AG09309 (cell line): ENCODE measurements at places on chromosomes 2 and 18.
A peak's percentile ranks its signal among the peaks of the same experiment; 100 is the strongest.

GRCh38 chr2:221134718-221135117 is 437.4 kb downstream of the EPHA4 start:
- DNase-seq: no peak

DNA sequence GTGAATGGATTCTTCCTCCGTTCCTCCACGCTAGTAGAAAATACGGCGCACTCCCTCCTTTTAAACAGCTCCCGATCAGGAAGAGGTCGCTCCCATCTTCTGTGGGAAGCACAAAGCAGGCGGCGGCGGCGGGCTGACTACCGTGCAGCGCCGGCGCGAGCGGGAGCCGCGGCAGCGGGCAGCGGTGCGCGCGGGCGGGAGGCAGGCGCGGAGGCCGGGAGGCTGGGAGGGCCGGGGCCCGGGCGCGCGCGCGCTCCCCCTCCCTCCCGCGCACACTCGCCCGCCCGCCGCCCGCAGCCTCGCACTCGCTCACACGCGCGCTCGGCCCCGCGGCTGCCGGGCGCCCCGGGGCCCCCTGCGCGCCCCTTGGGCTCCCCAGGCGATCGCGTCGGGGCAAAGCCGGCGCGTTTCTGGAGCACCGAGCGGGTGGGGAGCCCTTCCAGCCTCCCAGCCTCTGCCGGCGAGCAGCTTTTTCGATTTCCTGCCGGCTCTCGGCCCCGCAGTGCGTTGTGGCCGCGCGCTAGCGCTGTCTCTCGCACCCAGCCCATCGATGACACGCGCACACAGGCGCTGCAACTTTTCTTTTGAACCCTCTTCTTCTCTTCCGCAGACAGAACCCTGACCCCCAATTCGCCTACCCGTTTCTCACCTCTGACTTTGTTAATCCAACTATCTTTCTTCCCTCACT is at the start of gene SLC8A1:
Gene SLC8A1 (minus strand): TSS at position 173 of the 688 bp plus-strand sequence.
- no peak for DNase-seq

DNA sequence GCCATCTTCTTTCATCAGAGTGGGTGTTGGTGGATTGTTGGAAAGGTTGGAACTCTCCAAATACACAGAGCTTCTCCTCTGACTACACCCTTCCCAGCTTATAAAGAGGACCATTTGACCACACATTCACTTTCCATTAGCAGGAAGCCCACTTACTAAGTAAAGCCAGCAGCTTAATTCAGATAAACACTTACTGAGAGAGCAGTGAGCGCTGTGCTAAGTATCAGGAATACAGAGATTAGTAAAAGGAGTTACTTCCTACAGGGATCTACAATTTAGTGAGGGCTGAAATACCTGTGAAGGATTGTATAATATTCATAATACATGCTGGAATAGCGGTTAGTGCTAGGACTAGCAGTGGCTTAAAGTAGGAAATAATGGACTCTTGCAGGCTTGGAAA is 343.0 kb downstream of the NYAP2 start:
- no peak for DNase-seq

DNA sequence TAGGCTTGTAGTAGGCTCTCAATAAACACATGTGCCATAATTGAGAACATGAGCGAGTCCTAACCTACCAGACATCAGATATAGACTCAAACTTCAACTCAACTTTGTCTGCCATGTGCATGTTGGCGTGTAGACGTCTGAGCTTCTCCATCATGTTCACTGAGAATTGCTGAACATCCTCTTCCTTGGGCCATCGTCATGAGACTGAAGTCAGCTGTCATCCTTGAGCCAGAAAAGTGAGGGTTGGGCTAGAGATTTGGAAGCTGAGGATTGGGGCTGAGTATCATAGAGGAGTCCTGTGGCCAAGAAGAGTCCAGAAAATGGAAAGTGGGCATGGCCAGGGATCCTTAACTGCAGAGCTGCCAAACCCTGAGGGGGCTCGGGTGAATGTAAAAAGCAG is 7.8 kb upstream of the EFR3B start:
- DNase-seq: no peak

GRCh38 chr18:79552140-79552631 is 127.4 kb upstream of the CTDP1 start:
- no peak for DNase-seq

DNA sequence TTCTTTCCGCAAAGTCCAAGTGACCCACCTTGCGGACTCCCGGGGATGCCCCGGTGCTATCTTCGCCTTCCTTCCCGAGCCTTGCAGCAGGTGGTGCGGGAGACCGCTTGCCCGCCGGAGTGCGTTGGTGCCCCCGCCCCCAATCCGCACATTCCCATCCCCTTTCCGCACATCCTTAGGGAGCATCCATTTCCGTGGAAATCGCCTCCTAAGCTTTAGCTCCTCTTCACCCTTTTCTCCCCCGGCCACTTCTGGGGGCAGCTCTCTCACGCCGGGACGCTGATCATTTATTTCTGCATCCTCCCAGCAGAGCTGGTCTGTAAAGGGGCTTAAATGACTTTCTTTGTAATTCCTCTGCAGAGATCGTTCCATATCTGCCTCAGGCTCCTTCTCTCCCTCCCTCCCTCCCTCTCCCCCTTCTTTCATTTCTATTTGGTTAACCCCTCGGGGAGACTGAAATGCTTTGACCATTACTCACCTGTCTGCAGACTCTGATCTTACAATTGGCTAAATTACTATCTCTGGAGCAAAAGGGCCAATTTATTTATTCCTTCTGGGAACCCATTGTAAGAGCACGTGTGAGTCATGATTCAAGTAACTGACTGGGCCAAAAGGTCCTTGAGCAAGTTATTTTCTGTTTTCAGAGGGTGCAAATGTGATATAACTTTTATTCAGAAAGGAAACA is 1.3 kb upstream of the LYPD1 start:
- peak; percentile 64 for DNase-seq

- DNase-seq: peak; percentile 81
These were observed 11.6 kb upstream of the OLA1 start for GRCh38 chr2:174259981-174260380.

- DNase-seq: no peak
These were observed 12.7 kb downstream of the ICOS start for GRCh38 chr2:203949228-203949627.

GRCh38 chr2:86078774-86079545 is 26.7 kb downstream of the POLR1A start:
- DNase-seq: no peak

- no peak for DNase-seq
These were observed 48.9 kb downstream of the AGAP1 start for GRCh38 chr2:235542733-235543127.

DNA sequence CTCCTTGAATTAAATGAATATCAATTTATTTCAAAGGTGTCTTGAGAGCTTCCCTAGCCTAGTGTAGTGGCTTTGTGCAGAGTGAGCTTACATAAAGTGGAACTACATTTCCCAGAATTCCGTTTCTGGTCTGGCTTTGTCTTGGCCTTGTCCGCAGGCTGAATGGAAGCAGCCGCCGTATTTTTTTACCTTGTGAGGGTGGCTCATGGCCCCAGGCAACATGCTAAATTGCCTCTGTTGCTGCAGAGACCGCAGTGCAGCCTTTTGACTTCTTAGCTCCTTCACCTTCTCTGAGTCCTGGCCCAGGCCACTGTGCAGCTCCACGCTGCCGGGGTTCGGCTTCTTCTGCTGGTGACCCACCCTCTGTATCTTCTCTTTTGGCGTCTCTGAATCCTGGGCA is 114.8 kb upstream of the SLC38A11 start:
- DNase-seq: no peak

GRCh38 chr2:241999184-241999583 is 129.7 kb downstream of the RTP5 start:
- no peak for DNase-seq

DNA sequence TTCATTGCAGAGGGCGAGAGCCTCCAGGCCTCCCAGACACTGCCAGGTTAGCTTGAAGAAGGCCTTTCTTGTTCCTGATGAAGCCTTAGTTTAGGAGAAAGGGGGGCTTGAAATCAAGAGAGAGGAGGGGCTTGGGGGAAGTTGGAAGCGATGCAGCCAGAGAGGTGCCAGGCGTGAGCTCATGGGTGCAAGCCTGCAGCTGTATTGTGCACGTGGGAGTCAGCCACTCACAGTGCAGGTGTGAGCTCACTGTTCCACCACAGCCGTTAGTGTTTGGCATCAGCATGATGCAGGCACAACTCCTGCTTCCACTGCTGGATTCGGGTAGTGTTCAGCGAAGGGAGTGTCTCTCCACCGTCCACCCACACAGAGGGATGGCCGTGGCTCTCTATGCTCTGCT is 68.4 kb upstream of the ALPP start:
- DNase-seq: no peak

DNA sequence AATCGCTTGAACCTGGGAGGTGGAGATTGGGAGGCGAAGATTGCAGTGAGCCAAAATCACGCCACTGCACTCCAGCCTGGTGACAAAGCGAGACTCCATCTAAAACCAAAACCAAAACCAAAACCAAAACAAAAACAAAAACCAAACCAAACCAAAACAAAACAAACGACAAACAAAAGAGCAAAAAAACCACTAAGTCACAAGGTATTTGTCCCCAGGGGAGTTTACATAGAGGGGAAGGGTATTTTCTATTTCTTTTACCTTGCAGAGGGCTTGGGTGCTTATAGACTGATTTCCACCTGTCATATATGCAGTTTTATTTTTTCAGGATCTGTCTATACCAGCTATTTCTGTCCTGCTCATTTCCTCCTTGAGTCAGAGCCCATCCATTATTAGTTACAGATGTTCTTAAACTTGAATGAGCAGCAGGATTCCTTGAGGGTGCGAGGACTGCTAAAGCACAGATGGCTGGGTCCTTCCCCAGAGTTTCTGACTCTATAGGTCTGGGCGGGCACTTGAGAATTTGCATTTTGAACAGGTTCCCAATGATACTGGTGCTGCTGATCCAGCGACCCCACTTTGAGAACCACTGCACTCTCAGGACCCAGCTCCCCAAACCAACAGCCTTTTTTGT is 102.2 kb upstream of the UXS1 start:
- DNase-seq: no peak

- DNase-seq: no peak
These were observed 176.0 kb downstream of the DIS3L2 start for GRCh38 chr2:232137356-232138147.

GRCh38 chr2:207787017-207787416 is 17.3 kb upstream of the FZD5 start:
- DNase-seq: no peak

DNA sequence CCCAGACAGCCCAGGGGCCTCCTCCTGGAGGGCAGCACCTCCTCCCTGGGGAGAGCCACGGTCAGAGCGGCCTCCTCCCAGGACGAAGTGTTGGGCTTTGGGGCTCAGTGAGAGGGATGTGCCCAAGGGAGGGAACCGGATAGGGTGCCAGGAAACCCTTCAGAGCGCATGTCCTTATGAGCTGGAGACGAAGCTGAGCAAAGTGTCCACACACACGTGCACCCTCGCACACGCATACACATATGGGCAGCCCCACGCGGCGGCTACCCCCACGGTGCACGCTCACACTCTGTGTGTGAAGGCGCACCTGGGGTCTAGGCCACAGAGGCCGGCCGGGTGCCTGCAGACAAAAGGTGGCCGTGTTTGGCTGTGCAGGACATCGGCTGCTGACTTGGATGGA is 106.1 kb upstream of the HDAC4 start:
- DNase-seq: no peak

- no peak for DNase-seq
These were observed 127.8 kb downstream of the TPO start for GRCh38 chr2:1541040-1541439.
